ENCODE measurements at places on chromosomes 3 and 15.

GRCh38 chr3:33001889-33002288, 50.4 kb downstream of the CCR4 start:
- H3K4me1 ChIP-seq: peaks cover 9% of the 10 kb centered on the region
- no peak for DNase-seq
- peaks cover 40% of the 10 kb centered on the region for H3K36me3 ChIP-seq

DNA sequence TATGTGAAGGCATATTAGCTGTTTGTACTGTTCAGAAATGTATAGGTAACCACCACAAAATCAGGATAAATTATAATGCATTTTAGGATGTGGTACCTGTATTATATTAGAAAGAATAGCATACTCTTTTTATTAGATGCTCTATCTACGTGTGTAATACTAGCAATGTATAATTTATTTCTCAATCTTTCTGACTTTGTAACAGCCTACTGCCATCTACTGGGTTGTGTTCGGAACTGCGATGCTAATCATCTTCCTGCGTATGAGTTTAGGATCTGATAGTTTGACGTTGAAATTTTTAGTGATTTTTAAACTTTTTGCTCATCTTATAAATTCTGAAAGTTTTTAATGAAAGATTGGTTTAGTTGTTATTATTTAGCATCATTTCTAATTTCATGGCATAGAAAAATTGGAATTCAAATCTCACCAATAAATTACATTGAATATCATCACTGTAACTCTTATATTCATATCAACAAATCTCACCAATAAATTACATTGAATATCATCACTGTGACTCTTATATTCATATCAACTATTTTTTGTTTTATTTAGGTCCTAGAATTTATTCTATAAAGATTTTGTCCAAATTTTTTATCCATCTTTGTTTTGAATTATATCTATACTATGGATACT, 322.7 kb upstream of the ZNF717 start:
- no peak for DNase-seq
- no peaks in the 10 kb centered on the region for H3K27me3 ChIP-seq
- H3K36me3 ChIP-seq: no peaks in the 10 kb centered on the region
- no peak overlapping the region for H3K27ac ChIP-seq

- peaks cover 70% of the 10 kb centered on the region for H3K4me1 ChIP-seq
- peak overlapping the region; percentile 63 for H3K4me3 ChIP-seq
- peak overlapping the region; percentile 86 for H3K27ac ChIP-seq
- no peaks in the 10 kb centered on the region for H3K27me3 ChIP-seq
- peaks cover 47% of the 10 kb centered on the region for H3K36me3 ChIP-seq
- DNase-seq: no peak
These were observed 64.0 kb downstream of the KAT2B start for GRCh38 chr3:20104167-20104661.

DNA sequence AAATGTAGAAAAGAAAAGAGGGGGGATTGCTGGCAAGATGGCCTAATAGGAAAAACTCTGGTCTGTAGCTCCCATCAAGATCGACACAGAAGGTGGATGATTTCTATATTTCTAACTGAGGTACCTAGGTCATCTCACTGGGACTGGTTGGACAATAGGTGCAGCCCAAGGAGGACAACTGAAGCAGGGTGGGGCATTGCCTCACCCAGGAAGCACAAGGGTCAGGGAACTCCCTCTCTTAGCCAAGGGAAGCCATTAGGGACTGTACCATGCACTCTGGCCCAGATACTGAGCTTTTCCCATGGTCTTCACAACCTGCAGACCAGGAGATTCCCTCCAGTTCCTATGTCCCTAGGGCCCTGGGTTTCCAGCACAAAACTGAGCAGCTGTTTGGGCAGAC, 22.6 kb upstream of the IGSF10 start:
- H3K27ac ChIP-seq: no peak overlapping the region
- no peaks in the 10 kb centered on the region for H3K4me1 ChIP-seq
- H3K27me3 ChIP-seq: peaks cover 5% of the 10 kb centered on the region
- no peak for DNase-seq
- H3K36me3 ChIP-seq: no peaks in the 10 kb centered on the region
- no peak overlapping the region for H3K4me3 ChIP-seq

- no peak overlapping the region for H3K27ac ChIP-seq
- H3K4me3 ChIP-seq: no peak overlapping the region
- H3K4me1 ChIP-seq: peaks cover 28% of the 10 kb centered on the region
- no peaks in the 10 kb centered on the region for H3K27me3 ChIP-seq
- DNase-seq: no peak
These were observed 36.8 kb upstream of the SCAANT1 start for GRCh38 chr3:63949005-63949404.

- no peaks in the 10 kb centered on the region for H3K27me3 ChIP-seq
- H3K4me1 ChIP-seq: no peaks in the 10 kb centered on the region
- no peak overlapping the region for H3K4me3 ChIP-seq
- no peak for DNase-seq
These were observed 539.0 kb upstream of the PPP2R3A start for GRCh38 chr3:135426508-135426907.

GRCh38 chr3:29339016-29339833, 58.4 kb downstream of the RBMS3 start:
- H3K4me1 ChIP-seq: no peaks in the 10 kb centered on the region
- DNase-seq: no peak
- no peak overlapping the region for H3K27ac ChIP-seq
- no peaks in the 10 kb centered on the region for H3K36me3 ChIP-seq
- no peak overlapping the region for H3K4me3 ChIP-seq

- no peaks in the 10 kb centered on the region for H3K4me1 ChIP-seq
- H3K27me3 ChIP-seq: peaks cover 8% of the 10 kb centered on the region
- H3K36me3 ChIP-seq: no peaks in the 10 kb centered on the region
- no peak for DNase-seq
- H3K4me3 ChIP-seq: no peak overlapping the region
These were observed 262.7 kb upstream of the CTDSPL start for GRCh38 chr3:37598808-37599581.

- H3K36me3 ChIP-seq: no peaks in the 10 kb centered on the region
- H3K4me3 ChIP-seq: no peak overlapping the region
- peaks cover 2% of the 10 kb centered on the region for H3K4me1 ChIP-seq
- H3K27me3 ChIP-seq: peaks cover 3% of the 10 kb centered on the region
- no peak overlapping the region for H3K27ac ChIP-seq
These were observed 122.0 kb upstream of the ONECUT1 start for GRCh38 chr15:52912172-52912571.

DNA sequence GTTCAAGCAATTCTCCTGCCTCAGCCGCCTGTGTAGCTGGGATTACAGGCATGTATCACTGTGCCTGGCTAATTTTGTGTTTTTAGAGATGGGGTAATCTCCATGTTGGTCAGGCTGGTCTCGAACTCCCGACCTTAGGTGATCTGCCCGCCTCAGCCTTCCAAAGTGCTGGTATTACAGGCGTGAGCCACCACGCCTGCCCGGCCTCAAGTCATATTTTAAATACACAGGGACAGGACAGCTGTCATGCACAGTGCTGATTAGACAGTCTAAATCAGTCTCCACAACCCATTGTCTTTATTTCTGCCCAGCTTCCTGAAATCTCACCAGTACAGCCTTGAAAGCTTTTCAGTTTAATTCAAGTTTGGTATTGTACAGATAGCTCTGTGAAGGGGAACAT, 587.4 kb downstream of the FOXP1 start:
- DNase-seq: no peak
- peaks cover 20% of the 10 kb centered on the region for H3K4me1 ChIP-seq
- no peak overlapping the region for H3K27ac ChIP-seq
- peaks cover 57% of the 10 kb centered on the region for H3K36me3 ChIP-seq
- H3K27me3 ChIP-seq: no peaks in the 10 kb centered on the region

DNA sequence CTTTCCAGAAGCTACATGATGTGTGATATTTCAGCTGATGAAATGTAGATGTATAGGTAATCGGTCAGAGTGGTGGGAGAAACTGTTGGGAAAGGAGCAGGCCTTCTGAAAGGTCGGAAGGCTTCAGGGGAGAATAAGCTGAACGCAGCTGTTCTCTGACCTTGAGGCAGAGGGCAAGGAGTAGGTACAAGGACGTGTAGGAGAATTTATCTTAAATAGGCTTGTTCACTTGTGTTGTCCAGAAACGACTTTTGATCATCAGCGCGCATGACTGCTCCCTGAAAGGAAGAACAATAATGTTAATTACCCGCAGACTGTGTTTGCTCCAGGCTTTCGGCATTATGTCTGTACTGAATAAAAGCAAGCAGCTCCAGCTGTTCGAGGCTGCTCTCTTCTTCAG, 39.6 kb downstream of the GPR160 start:
- H3K36me3 ChIP-seq: peaks cover 29% of the 10 kb centered on the region
- H3K27me3 ChIP-seq: no peaks in the 10 kb centered on the region
- H3K27ac ChIP-seq: no peak overlapping the region
- DNase-seq: no peak
- H3K4me1 ChIP-seq: no peaks in the 10 kb centered on the region

DNA sequence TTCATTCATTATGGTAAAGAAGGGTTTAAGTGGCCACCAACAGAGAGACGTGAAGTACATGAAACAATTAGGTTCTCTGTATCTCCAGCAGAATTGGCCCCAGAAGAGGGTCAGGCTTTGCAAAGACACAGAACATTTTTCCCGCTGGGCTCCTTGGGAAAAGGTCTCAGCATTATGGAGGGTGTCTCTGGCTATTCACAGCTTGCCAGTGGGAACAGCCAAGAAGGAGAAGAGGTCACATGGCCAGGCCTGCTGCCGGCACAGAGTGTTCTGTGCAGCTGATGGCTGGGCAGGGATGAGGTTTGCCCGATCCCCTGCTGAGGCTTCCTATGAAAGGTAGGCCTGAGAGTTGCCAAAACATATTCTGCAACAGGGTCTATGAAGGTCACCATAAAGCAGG, 77.8 kb upstream of the LPP start:
- peaks cover 11% of the 10 kb centered on the region for H3K36me3 ChIP-seq
- peaks cover 3% of the 10 kb centered on the region for H3K27me3 ChIP-seq
- DNase-seq: no peak
- H3K4me1 ChIP-seq: peaks cover 3% of the 10 kb centered on the region
- H3K4me3 ChIP-seq: no peak overlapping the region

- no peaks in the 10 kb centered on the region for H3K27me3 ChIP-seq
- H3K4me1 ChIP-seq: peaks cover 16% of the 10 kb centered on the region
- DNase-seq: no peak
These were observed 25.3 kb downstream of the ZNF592 start for GRCh38 chr15:84773716-84774115.

- H3K27ac ChIP-seq: no peak overlapping the region
- no peaks in the 10 kb centered on the region for H3K4me1 ChIP-seq
- DNase-seq: no peak
- H3K4me3 ChIP-seq: no peak overlapping the region
- peaks cover 2% of the 10 kb centered on the region for H3K27me3 ChIP-seq
- no peaks in the 10 kb centered on the region for H3K36me3 ChIP-seq
These were observed 271.9 kb upstream of the POU1F1 start for GRCh38 chr3:87548271-87548670.

DNA sequence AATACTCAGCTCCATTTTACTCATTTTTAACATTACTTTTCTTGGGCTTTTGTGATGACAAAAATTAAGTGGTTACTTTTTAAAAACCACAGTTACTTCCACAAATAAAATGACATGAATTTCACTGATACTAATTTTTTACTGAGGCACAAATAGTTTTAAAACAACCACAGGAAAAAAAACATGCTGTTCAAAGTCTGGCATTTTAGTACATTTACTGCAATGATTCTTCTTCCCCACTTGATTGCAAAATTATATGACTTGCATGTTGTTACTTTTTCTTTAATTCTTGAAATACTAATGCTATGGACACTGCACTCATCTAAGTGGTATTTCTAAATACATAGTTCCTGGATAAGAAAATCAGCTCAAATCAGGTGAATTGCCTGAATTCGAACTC, 24.8 kb upstream of the SLMAP start:
- H3K4me1 ChIP-seq: peaks cover 3% of the 10 kb centered on the region
- H3K36me3 ChIP-seq: no peaks in the 10 kb centered on the region
- DNase-seq: no peak
- H3K27me3 ChIP-seq: no peaks in the 10 kb centered on the region
- H3K4me3 ChIP-seq: no peak overlapping the region
- no peak overlapping the region for H3K27ac ChIP-seq

GRCh38 chr3:183954875-183955274, 62.8 kb downstream of the ABCC5 start:
- peaks cover 10% of the 10 kb centered on the region for H3K36me3 ChIP-seq
- H3K27me3 ChIP-seq: no peaks in the 10 kb centered on the region
- no peak for DNase-seq
- no peak overlapping the region for H3K4me3 ChIP-seq

- H3K36me3 ChIP-seq: no peaks in the 10 kb centered on the region
- H3K4me1 ChIP-seq: no peaks in the 10 kb centered on the region
- no peak for DNase-seq
- no peak overlapping the region for H3K27ac ChIP-seq
- H3K4me3 ChIP-seq: no peak overlapping the region
These were observed 99.2 kb upstream of the NUDT16 start for GRCh38 chr3:131282379-131282778.

- DNase-seq: no peak
- H3K27ac ChIP-seq: no peak overlapping the region
- H3K36me3 ChIP-seq: no peaks in the 10 kb centered on the region
- peaks cover 9% of the 10 kb centered on the region for H3K27me3 ChIP-seq
These were observed 359.3 kb downstream of the RORA start for GRCh38 chr15:60869851-60870250.

DNA sequence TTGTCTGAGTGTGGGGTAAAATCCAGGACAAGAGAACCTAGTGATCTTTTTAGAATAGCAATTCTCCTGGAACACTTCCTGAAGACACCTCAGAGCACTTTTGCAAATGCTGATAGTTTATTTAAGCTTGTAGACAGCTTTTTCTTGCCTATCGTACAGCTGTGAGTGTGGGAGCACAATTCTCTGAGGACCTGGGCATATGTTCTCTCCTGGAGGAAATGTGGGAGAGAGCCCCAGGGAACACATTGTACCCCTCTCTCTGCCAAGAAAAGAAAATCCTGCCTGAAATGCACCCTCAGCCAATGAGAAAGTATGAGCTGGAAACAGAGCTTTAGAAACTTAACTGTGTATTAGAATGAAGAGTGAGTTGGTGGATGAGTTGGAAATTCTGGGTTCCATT, 308.3 kb upstream of the SEMA6D start:
- H3K27ac ChIP-seq: no peak overlapping the region
- DNase-seq: no peak
- no peaks in the 10 kb centered on the region for H3K36me3 ChIP-seq
- H3K4me3 ChIP-seq: no peak overlapping the region
- no peaks in the 10 kb centered on the region for H3K4me1 ChIP-seq

- no peak overlapping the region for H3K27ac ChIP-seq
- H3K36me3 ChIP-seq: no peaks in the 10 kb centered on the region
- DNase-seq: no peak
- peaks cover 16% of the 10 kb centered on the region for H3K27me3 ChIP-seq
- no peak overlapping the region for H3K4me3 ChIP-seq
These were observed 84.4 kb upstream of the RGMA start for GRCh38 chr15:93173369-93173768.

- H3K4me1 ChIP-seq: no peaks in the 10 kb centered on the region
- H3K27ac ChIP-seq: no peak overlapping the region
- DNase-seq: no peak
- H3K27me3 ChIP-seq: no peaks in the 10 kb centered on the region
These were observed 164.5 kb downstream of the ZMAT3 start for GRCh38 chr3:178907081-178907480.

- peaks cover 5% of the 10 kb centered on the region for H3K4me1 ChIP-seq
- H3K27ac ChIP-seq: no peak overlapping the region
- no peak overlapping the region for H3K4me3 ChIP-seq
- no peak for DNase-seq
These were observed 5.1 kb upstream of the B4GALT4 start for GRCh38 chr3:119245778-119246177.

- no peak for DNase-seq
- no peaks in the 10 kb centered on the region for H3K36me3 ChIP-seq
- H3K4me3 ChIP-seq: no peak overlapping the region
- peaks cover 4% of the 10 kb centered on the region for H3K27me3 ChIP-seq
- H3K4me1 ChIP-seq: no peaks in the 10 kb centered on the region
- H3K27ac ChIP-seq: no peak overlapping the region
These were observed 45.9 kb upstream of the COL6A5 start for GRCh38 chr3:130299531-130299930.
